ENCODE measurements at places on chromosomes 2 and 18.

GRCh38 chr2:79437433-79438267 lies 75.2 kb upstream of the CTNNA2 start:
- no peak for DNase-seq

GRCh38 chr2:128510701-128511397 lies 192.2 kb upstream of the HS6ST1 start:
- no peak for DNase-seq

DNA sequence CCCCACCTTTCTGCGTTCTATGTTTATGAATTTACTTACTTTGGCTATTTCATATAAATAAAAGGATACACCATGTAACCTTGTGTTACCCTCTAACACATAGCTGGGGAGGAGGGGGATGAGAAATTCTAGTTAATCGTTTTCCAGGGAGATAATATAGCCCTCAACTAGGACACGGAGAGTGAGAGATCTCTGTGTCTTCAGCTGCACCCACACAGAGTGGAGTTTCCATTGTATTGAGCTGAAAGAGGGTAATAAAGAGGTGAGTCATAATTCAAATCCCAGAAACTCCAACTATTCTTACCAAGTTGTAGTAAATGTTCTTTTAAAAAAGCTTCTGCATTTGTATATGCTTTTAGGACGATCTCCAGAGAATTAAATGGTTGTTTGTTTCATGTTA lies 110.1 kb upstream of the SULT1C3 start:
- no peak for DNase-seq

DNA sequence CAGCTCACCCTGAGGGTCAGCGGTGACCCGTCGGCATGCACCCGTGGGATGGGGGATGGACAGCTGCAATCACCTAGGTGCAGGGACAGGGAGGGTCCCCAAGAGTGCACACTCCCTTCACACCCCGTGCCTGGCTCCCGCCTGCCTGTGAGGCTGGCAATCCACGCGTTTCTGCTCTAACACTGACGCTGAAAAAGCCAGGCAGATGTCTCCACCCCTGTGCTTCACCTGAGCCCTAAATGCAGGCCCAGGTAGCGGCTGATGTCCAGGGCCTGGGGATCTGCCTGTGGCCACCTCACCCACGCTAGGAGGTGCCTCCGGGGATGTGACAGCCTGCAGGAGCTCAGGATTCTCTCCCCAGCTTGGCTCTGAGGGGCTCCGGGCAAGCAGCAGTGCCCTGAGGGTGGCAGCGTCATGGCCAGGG lies 212.0 kb upstream of the SALL3 start:
- DNase-seq = no peak

DNA sequence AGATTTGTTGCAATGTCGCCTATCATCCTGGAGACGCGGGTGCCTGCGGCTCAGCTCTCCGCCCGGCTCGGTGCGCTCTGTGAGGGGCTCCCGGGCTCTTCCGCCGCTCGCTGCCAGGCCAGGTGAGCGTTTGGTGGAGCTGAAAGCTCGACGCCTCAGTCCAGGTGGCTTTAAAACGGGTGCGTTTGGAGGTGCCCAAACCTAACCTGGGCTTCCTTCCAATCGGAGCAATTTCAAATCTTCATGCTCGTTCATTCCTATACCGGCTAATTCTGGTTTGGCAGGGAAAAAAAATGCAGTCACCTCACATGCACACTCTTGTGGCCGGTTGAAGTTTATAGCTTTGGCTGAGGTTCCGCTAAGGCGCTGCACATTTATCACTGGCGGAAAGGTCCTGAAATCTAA lies at the start of gene SLC16A14:
Gene SLC16A14, minus strand, starts transcription at position 274 of the 405 bp plus-strand sequence. CDS start 9,572 bp downstream, outside the sequence.
- peak; percentile 45 for DNase-seq

DNA sequence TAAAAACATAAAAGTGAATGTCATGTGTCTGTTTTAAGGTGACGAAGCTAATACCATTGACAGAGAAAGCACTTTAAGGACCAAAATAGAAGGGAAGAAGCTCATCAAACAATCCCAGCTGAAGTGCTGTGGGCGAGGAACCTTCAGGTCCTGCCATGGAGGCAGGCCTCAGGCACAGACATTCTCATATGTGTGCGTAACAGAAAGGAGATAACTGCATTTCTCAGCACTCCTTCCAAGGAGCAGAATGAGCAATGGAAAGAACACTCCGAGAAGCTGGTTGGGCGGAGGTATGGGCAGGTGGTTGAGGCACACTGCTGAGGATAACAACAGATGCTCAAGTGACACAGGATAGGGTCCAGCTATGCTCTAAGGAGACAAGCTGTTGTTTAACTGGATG lies 42.4 kb downstream of the PKDCC start:
- DNase-seq = no peak

DNA sequence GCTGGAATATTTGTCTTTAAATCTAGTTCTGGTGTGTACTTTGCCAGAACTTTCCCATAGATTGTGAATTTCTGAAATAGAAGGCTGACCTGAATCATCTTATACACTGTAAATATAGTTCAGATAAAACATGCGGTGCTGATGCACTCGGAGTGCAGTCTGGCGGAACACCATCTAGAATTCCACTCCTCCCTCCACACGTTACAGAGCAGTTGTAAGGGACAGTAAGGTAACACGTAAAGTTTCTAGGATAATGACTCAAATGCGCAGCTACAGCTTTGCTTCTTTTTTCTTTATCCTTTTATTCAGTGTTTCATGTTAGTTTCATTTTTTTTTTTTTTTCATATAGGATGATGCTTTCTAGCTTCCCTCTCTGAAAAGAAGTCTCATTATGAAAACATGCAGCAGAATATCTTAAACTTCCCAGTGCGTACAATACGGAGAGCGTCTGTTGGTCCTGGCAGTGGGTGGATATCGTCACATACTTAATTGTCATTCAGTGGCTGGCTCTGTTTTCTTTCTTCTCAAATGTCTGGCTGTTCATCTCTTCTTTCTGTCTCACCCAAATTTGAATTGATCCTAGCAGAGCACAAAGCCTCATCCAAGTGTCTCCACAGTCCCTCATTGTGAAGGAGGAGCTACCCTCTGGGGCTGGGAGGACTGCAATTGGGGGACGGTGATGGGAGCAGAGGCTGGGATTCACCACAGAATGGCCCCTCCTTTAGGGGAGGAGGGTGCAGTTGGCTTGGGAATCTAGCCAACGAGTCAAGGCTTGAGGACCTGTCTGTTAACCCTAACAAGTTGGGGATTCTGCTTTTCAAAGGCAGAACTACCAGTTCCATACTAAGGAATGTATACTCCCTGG lies 138.8 kb downstream of the MYT1L start:
- DNase-seq = no peak

GRCh38 chr2:30266051-30266621 lies 34.8 kb downstream of the LBH start:
- peak; percentile 78 for DNase-seq

DNA sequence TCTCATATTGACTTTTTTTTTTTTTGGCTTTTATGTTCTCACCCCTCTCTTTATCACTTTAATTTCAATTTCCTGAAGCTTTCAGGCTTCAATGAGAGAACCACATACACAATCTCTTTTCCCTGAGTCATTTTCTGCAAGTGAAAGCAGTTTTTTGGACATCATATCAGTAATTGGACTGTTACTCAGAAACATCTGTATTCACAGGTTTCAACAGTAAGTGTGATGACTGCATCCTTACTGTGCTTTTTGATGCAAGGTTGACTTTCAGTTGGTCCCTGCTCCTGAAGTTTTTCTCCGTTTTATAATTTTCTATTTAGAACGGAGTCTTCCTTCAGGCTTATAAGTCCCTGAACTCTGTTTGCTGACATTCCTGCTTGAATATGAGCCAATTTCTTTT lies 70.5 kb upstream of the CCBE1 start:
- no peak for DNase-seq

DNA sequence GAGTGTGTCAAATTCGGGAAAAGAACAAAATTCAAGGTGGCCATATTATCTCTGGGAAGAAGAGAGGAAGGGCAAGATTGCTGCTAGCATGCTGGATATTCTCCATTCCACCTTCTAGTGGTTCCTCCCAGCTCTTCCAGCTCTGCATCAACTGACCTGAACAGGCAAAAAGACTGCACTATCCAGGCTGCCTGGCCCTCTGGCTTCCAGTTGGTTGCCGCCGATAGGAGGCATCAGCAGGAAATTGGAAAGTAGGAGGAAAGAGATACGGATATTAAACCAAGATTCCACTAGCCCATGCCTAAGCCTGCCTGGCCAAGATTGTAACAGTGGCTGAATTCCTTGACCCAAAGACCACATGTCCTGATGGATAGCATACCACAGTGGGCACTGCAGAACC lies 1.7 kb upstream of the RTTN start:
- DNase-seq = no peak

DNA sequence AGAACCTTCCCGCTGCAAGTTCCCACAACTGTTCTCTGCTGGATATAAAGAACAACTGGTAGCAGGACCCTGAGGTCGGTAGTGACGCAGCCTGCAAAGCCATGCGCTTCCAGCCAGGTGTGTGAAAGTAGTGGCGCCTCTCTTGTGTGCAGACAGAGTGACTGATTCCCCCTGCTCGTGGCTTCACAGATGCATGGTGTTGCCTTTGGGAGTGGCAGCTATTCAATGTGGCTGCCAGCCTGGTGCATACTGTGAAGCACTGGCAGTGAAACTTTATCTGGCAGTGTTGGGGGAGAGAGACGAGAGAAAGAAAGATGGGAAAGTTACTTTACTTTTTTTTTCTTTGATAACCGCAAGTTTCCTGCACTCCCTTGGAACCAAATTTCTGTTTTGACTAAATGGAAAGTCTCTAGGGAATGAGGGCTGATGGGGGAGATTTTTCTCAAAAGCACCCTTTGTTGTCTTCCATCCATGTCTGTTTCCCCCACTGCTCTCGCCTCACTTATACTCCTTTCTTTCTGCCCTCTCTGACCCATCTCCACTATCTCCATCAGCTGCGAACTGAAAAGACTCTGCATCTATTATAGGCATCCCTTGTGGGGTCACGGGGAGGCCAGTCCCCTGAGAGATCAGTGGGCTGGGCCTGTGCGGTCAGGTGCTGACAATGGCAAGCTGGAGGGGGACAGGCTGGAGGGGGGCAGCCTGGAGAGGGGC lies 90.0 kb upstream of the TNP1 start:
- DNase-seq = no peak

DNA sequence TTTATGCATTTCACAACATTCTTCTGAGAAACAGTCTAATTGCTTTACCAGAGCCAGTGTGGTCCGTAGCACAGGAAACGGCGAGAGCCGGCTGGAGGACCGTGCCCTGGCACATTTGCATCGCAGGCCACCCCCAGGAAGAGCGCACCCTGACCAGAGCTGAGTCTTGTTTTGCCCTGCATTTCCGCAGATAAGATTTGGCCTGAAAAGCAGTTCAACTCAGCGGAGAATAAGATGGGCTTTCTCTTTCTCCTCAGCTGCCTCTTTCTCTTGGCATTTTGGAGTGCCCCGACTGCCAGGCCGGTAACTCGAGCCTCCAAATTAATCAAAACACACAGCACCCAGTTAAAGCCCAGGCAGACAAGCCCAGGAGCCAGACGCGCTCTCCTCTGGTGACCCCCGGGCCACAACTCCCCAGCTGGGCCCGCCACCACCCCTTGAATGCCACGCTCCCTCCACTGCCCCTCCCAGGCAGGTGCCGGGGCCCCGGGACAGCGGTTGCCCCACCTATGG lies 464 bp downstream of the COL4A4 start:
- DNase-seq = no peak

- DNase-seq = no peak
Observed at GRCh38 chr2:200363279-200363678, 56.8 kb downstream of the SPATS2L start.

- DNase-seq = no peak
Observed at GRCh38 chr2:105774781-105775337, 30.1 kb downstream of the NCK2 start.

DNA sequence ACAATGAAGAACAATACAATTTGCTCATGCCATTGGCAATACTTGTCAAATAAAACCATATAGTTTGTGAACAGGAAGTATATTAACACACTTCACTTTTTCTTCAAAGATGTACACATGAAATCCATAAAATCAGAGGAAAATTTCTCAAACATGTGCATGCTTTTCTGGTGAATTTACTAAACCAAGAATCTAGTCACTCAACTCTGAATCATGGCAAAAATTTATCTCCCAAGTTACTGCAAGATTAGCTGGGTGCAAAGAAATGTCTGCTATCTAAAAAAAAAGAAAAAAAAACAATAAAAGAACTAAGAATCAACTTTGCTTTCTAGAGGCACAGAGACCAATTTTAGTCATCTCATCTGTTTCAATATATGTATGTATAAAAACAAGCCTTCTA lies 419.2 kb downstream of the NR4A2 start:
- DNase-seq = no peak

- DNase-seq = no peak
Observed at GRCh38 chr18:45374878-45375630, 240.2 kb upstream of the SLC14A2 start.

GRCh38 chr2:65361623-65362022 lies 70.8 kb downstream of the SPRED2 start:
- DNase-seq = no peak

GRCh38 chr2:84796798-84797197 lies 84.1 kb downstream of the TRABD2A start:
- DNase-seq = no peak

DNA sequence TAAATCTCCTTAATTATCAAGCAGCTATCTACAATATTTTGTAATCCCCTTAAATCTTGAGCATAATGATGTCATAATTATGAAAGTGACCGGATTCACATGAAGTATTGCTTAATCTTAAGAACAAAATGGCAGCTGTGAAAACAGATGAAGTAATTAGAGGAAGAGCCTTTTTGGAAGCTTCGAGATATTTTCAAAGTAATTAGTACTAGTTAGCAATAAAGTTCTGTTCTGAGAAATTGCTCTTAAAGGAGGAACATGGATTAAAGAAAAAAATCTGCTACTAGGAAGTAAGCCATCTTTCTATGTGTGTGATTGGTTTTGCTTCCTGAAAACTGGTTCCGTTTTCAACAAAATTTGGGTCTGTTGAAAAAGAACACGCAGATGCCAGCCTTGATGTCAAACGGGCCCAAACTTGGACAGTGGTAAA lies 18.3 kb downstream of the CLUL1 start:
- DNase-seq = no peak

DNA sequence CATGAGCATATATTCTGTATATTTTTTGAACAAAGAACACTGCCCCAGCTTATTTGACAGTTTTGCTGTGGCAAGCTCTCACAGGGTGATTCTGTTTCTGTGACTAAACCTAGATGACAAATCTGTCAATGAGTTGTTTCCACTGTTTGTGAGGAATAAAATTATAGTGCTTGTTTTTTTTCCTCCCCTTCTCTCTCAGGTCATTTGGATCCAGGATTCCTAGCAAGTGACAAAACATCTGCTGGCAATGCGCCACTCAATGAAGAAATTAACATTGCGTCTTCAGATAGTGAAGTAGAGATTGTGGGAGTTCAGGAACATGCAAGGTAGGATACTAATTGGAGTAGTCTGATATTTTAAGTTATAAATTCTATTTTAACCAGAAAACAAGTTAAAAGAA lies 149.3 kb downstream of the HAUS1 start:
- no peak for DNase-seq

GRCh38 chr18:48270929-48271328 lies 138.3 kb downstream of the ZBTB7C start:
- DNase-seq = no peak

GRCh38 chr2:16485251-16485650 lies 180.4 kb downstream of the CYRIA start:
- DNase-seq = no peak

All from activated naive CD4-positive, alpha-beta T cell treated with anti-CD3 and anti-CD28 coated beads, Interleukin-2, amount 10 ng/mL, durations not matched to agents 7 days and 5 days (primary cell).